Stimulated activated CD8-positive, alpha-beta memory T cell treated with anti-CD3 and anti-CD28 coated beads, Interleukin-4, amount 100 ng/mL, for 1 hour (primary cell): ENCODE measurements at places on chromosomes 5 and 9.

DNA sequence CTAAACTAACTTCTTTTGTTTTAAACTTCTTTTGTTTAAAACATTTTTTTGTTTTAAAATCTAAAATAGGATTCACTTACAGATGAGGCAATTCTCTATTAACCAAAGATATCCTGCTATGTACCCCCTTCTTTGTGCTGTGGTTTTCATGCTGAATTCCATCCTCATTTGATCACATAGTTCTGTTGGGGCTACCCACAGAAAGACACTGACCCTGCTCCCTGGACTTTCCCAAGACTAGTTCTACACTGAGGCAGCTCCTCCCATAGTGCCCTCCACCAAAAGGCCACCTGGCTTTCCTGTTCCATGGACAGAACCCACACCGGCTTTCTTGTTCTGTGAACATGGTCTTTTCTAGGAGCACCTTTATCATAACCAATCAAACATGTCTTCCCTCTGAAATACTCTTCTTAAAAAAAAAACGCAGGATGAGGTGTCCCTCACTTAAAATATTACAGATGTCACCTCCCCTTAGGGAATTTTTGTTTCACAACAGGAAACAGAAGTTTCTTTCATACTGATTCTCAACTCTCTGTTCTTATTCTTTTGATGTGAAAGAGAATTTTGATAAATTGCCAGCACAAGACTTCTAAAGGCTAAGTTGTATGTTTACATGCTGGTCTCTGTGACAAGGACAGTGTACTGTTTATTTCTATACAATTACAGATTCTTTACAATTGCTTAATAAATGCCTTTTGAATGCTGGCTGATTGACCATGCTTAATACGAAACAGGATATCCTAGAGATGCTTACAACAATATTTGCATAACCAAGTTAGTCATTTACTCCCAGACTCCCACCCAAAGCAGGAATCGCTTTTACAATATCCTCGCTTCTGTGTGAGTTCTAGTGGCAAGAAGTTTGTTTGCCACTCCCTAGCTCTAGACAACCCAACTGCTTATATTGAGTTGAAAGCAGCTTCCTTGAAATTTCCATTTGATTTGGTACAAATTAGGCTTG, 300.4 kb downstream of the DTWD2 start:
- DNase-seq: no peak

GRCh38 chr5:67453111-67453905, 256.7 kb upstream of the CD180 start:
- DNase-seq: no peak

DNA sequence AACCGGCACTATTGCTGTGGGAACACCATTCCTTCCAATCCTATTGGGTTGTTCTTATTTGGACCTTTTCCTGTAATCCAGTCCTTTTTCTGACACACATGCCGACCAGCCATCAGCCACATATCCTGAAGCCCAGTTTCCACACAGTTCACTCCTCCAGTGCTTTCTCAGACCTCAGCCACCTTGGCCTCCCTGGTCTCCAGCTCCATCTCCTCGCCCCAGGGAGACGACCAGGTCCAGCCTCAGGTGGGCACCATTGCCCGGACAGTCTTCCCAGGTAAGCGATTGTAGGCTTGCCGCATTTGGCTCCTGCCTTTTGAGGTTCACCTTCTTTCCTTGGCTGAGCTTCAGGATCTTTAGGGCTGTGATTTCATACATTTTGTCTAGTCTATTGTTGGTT, 15.2 kb upstream of the TERT start:
- no peak for DNase-seq

GRCh38 chr9:114432323-114433067, 44.7 kb upstream of the AKNA start:
- DNase-seq: no peak

DNA sequence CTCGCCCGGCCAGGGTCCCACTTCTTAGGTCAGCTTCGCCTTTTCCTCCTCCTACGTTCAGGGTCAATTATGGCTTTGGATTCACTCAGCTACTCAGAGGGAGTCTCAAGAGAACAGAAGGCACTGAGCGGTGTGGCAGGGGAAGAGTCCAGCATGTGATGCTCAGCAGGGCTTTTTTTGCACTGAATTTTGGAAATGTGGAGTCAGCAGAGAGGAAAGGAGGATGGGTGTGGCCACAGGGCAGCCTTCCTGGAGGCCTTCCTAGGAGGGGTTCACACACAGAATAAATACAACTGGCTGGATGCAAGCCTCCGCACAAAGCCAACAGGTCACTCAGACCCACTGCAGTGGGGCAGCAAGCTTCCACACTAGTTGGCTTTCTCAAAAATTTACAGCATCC, 4.8 kb downstream of the NAIF1 start:
- DNase-seq: no peak

DNA sequence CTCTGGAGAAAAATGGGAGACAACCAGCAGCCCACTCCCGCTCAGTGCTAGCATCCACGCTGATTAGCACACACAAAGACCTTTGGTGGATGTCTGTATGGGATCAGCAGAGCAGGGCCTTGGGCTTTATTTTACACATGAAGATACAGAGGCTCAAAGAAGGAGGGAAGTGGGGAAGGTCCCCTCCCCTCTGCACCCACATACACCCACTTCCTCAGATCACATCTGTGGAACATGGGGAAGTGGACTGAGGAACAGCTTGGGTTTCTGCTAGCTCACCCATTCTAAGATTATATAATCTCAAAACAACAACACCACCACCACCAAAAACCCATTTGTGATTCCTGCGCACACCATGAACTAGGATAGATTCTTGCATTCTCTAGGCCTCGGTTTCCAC, 14.0 kb downstream of the GGTA1 start:
- no peak for DNase-seq

DNA sequence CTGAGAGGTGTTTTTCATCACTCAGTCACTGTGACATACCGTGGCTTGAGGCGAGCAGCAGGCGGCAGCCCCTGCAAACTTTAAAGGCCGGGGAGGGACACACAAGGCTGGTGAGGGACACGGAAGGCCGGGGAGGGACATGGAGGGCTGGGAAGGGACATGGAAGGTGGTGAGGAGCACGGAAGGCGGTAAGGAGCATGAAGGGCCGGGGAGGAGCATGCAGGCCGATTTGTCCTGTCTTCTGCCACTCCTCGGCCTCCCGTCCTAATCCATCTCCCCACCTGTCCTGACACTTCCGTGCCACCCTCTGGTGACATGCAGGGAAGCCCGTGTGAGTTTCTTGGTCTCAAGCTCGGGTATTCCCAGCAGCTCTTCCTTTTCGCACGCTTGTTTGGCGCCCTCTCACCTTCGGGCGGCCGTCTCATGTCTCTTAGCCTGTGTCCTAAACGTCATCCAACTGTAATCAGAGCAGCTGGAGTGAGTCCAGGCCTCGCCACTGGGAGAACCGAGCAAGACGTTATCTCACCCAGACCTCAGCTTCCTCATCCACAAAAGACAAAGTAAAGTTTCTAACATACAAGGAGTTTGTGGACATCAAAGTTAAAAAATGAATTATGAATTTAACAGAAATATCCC, 126.5 kb downstream of the MRPL36 start:
- no peak for DNase-seq

DNA sequence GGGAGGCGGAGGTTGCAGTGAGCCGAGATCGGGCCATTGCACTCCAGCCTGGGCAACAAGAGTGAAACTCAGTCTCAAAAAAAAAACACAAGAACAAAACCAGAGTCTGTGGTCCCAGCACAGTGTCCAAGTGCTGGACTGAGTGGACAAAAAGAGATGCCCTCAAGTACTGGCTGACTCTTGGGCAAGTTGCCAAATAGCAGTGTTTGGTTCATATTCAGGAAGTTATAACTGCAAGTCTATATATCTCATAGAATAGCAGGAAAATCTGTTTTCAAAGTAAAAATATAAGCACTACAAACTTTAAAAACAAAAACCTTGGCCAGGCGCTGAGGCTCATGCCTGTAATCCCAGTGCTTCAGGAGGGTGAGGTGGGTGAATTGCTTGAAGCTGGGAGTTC, 7.3 kb downstream of the HABP4 start:
- no peak for DNase-seq

DNA sequence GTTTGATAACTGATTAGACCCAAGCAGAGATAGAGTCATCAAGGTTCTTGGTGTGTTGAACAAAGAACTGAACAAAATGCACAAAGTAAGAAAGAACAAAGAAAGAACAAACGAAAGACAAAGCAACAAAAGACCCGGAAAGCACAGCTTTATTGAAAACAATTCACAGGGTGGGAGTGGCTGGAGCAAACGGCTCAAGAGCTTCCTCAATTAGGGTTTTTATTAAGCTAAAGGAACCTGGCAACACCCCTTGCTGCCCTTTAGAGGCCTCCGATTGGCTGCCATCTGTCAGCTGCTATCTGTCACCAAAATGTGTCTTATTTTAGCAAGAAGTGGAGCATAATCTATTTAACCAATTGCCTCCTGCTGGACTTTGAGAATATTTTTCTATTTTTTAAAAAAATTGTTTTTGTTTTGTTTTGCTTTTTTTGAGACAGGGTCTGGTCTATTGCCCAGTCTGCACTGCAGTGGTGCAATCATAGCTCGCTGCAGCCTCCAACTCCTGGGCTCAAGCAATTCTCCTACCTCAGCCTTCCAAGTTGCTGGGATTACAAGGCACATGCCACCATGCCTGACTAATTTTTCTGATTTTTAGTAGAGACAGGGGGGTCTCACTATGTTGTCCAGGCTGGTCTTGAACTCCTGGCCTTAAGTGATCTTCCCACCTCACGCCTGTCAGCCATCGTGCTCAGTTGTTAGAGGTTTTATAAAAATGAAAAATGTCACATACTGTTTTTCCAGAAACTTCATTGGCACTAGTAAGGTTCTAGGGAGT, 7.7 kb upstream of the ABO start:
- DNase-seq: no peak

DNA sequence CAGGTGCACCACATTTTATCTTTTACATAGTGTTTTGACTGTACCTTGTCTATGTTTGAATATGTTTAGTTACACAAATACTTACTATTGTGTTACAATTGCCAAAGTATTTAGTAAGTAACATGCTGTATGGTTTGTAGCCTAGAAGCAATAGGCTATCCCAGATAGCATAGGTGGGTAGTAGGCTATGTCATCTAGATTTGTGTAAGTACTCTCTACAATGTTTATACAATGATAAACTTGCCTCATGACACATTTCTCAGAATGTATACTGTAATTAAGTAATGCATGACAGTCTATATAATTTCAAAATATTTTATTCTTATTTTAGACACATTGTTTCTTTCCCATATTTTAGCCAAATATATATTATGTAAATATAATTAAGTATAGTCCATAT, 836.8 kb upstream of the CDH9 start:
- DNase-seq: no peak

- DNase-seq: no peak
These were observed 1937.1 kb upstream of the WWC1 start for GRCh38 chr5:166354332-166354731.

DNA sequence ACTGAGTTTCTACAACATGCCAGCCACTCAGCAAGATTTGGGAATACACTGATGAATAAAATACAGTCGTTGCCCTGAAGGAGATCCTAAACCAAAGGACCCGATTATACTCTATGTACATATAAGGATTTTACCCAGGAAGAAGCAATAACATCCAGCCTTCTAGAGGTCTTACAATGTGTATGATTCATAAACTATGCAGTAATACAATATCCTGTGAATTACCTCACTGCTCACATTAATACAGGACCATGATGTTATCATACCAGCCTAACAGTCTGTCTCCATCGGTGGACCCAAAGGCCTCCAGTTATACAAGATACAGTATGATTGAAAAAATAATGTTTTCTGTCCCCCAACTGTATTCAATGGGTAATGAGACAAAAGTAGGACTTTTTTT, 310.5 kb upstream of the TRPM3 start:
- DNase-seq: no peak

- DNase-seq: no peak
These were observed 31.1 kb downstream of the PTTG1 start for GRCh38 chr5:160452795-160453194.

DNA sequence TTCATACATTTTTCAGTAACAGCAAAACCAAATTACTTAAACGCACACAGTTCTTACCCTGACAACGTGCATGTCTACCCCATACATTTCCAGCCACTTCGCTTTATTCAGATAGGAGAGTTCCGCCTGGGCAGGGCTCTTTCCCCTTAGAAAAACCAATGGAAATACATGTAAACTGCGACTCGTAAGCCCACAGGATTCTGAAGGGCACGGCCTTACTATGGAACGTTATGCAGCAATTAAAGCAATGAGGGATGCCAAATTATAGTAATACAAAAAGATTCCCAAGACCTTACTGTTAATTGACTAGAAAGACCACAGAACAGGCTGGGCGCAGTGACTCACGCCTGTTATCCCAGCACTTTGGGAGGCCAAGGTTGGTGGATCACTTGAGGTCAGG, 64.5 kb downstream of the EPB41L4B start:
- DNase-seq: no peak

- DNase-seq: no peak
These were observed 8.4 kb upstream of the RGS3 start for GRCh38 chr9:113454914-113455761.

DNA sequence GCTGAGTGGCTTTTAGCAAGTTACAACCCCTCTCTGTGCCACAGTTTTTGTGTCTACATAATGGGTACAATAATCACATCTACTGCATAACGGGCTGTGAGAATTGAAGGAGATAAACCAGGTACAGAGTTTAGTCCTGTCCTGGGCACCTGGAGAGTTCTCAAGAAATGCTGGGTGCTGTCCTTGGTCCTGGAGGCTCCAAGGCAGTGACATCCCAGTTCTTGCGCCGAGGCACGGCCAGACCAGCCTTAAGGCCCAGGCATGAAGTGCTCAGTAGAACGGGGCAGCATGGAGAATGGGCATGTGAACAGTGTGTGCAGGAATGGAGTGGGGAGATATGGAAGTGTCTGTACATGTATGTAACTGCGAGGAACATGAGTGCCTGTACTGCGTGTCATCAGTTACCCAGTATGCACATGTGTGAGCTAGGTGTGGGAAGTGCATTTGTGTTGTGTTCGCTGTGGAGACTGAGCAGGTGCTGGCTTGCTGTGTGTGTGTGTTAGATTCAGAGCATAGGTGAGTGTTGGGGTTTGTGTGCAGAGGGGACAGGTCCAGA, 6.3 kb upstream of the UNC5A start:
- no peak for DNase-seq

DNA sequence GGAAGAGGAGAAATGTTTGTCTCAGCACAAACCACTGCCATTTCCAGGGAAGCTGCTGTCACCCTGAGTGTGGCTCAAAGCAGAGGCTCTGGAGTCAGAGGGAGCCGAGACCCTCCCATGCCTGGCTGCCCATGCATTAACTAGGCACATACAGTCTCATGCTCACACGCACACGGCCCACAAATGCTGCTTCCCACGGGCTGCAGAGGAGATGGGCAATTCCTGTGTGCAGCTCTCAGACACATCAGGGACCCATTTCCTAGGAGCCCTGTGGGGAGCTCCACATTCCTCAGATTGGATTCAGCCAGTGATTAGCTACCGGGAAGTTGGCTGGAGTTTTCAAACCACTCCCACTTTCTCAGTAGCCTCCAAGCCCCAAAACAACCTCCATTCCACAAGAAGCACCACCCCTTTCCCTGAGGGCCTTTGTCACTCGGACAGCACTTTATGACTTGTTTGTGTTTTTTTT, 9.1 kb upstream of the PTGES start:
- DNase-seq: no peak
